ENCODE measurements at places on chromosomes 4 and X.

DNA sequence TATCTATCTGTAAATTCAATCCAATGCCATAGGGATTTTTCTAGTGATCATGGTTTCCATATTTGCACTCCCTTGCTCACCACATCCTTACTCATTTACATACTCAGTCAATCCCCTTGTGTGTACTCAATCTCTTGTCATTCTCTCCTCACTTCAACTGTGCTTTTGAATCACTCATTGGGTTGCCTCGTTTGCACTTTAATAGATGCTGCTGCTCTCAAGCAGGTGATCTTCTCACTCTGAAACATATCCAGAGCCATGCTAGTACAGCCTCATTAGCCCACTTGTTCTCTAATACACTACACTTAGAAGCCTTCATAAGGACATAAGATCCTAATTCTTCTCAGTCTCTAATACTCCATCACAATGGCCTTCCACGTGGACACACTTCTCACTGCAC, 507.9 kb downstream of the TECRL start:
- DNase-seq = no peak

DNA sequence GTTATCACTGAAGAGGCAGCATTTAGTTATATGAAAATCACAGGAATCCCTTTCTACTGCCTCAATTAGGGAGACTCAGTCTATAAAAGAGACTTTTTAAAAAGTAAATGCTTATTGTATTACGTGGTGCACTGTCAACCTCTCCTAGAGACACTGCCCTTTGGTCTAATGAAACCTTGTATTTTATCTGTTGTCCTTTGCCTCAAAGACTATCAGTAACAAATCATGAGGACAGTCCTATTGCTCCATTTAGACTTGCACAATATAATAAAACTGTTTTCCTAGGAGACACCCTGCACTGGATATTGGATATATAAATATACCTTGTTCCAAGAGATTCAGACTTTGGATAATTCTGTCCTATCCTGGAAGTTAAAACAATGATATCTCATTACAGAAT, 34.2 kb downstream of the VCX3A start:
- DNase-seq = no peak

GRCh38 chrX:47802589-47802988, 34.1 kb upstream of the ZNF81 start:
- no peak for DNase-seq

GRCh38 chrX:30615229-30615628, 37.7 kb upstream of the TASL start:
- no peak for DNase-seq

GRCh38 chr4:102223461-102223860, 121.8 kb downstream of the SLC39A8 start:
- no peak for DNase-seq

DNA sequence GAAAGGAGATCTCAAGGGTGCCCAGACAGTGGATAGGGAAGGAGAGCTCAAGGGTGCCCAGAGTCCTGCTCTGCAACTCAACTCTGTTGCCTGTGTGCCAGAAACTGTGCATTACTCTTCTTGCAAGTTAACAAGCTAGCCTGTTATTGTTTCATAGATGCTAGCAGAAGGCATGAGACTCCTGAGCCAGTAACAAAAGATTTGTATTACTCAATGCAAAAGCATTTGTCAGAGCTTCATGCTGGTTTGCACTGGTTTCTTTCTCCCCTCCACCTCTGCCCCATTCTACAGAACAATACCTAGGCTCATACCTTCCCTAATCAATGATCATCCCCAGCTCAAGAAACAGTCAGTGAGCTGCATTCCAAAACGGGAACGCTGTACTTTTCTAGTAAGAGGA, 124.5 kb upstream of the NEIL3 start:
- no peak for DNase-seq
